CD4-positive, alpha-beta T cell treated with Interleukin-15 for 4 hours (primary cell): ENCODE measurements at places on chromosomes 5 and 9.
A peak's percentile ranks its signal among the peaks of the same experiment; 100 is the strongest.

- DNase-seq = no peak
Observed at GRCh38 chr5:156715287-156715686, 134.8 kb upstream of the PPP1R2B start.

DNA sequence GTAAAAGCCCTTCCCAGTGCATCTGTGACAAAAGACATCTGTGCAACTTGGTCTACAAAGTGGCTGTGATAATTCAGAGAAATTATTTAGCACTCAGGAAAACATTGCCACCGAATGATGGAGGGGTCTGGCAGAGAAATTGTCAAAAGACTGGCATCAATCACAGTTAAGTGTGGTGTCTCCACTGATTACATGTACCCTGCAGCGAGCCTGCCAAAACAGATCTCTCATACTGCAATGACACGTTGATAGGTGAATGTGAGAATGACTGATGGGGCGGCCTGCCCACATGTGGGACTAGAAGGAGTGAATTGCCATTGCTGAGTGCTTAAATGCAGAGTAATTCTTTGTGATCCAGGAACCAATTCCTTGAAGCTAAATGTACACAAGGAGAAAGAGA lies 136.4 kb upstream of the PCSK5 start:
- no peak for DNase-seq

DNA sequence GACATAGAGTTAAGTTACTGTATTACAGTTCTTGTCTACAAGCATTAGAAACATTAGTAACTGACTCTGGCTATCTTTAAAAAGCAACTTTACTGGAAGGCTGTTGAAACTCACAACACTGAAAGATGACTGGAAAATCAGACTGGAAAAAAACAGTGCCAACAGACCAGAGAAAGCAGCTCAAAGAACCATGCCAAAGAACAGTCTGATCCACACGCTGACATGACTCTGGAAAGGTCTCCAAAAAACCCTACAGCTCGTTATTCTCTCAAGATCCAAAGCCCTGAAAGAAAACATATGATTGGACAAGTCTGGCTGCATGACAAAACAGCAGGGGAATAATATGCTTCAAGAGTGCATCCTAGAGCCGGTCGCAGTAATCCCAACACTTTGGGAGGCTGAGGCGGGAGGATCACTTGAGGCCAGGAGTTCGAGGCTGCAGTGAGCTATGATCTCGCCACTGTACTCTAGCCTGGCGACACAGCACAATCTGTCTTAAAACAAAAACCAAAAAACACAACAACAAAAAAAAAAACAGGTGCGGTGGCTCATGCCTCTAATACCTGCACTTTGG lies 5.6 kb downstream of the GOLPH3 start:
- DNase-seq = no peak

- DNase-seq = no peak
Observed at GRCh38 chr5:128491291-128491690, 46.8 kb downstream of the FBN2 start.

- no peak for DNase-seq
Observed at GRCh38 chr9:84322828-84323227, 17.7 kb downstream of the SLC28A3 start.

DNA sequence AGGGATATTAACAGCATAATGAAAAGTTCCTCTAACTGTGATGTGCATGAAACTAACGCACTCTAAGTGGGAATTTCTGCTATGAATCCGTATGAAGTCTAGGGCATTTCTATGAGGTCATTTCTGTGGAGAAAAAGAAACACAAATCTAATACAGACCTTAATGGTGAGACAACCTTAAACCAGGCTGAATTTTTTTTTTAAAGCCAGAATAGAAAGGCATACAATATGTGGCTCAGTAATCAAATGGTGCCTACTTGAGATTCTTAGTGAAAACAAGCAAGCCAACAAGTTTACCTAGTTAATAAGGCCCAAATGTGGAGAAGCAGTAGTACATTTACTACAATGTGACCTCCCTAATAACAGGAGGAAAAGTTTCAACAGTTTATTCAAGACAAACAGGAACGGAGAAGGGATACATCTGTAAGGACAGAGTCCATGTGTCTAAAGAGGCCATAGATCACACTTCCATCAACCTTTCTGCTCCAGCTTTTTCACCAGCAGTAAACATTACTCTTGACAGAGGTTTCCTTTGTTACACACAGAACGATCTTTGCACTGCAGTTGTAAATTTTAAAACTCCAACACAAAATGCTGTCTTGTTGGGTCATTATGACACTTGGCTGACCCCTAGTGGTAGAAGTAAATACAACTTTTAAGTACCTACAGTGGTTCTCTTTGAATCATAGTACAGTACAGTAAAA lies 26.2 kb downstream of the CARNMT1 start:
- peak; percentile 82 for DNase-seq

DNA sequence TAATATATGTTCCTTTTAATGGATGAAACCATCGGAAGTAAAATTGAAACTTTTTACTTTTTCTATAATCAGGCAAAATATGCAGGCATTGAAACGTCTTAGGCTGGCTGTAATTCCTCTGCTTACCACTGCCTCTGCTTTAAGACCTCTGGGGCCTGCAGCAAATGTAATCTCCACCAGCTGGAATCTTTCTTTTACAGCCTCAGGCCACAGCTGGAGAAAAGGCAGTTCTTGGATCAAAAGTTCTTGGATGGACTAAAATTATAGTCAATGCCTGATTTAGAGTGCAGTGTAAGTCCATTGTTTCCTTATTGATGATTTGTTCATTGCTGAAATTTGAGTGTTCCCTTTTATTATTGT lies 396.7 kb downstream of the KCTD16 start:
- no peak for DNase-seq
